RCC 7860 (cell line): ENCODE measurements at places on chromosomes 2 and 18.

DNA sequence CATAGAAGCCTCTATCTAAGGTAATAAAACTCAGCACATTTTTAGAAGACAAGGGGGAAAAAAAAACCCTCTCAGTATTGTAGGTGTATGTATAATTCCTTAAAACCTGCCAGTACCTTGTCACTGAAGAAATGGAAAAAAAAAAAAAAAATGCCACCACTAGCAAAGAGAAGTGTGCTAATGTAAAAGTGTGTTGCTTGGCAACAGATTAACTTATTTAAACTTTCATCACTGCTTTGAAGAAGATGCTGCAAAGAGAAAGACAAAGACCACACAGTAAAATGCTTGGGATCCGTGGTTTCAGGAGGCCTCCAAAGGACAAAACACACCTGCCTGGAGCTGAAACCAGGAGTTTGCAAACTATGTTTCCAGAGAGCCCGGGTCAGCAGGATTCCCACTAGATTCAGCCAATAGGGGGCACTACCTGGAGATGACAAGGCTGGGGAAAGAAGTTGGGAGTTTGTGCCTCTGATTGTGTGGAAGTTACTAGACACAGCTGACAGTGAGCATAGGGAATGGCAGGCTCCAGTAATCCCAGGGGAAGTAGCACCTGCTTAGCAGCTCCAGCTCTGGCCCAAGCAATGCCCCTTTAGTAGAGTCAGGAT is 169.1 kb upstream of the TRIB2 start:
- no peak for DNase-seq

GRCh38 chr2:892401-892800 is 58.2 kb upstream of the SNTG2 start:
- no peak for DNase-seq

GRCh38 chr2:29447513-29447912 is 332.3 kb downstream of the CLIP4 start:
- DNase-seq = no peak

DNA sequence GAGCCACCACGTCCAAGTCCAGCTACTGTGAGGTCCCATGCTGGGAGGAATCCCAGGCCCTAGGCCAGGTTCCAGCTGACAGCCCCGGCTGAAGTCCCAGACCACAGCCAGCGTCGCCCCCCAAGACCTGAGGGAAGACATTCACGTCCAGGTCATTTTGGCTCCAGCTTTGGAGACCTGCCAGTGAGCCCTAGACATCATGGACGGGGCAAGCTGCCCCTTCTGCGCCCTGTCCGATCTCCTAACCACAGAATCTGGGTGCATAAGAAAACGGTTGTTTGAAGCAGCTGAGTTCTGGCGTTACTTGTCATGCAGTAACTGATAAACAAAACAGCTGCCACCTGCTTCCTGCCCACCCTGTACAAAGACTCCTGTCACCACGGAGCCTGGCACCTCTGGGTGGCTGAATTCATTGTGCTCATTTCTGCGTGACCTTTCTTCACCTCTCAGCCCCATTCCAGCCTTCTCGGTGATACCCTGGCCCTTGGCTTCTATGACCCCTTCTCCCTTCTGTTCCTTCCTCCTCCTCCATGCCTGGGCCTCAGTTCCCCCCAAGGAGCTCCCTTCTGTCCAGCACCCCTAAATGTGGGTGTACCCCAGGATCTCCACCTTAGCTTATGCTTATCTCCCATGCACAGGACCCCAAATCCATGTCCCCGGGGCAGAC is 72.6 kb upstream of the SMAD7 start:
- no peak for DNase-seq

GRCh38 chr2:55555977-55556376 is 36.5 kb downstream of the CFAP36 start:
- DNase-seq = no peak

GRCh38 chr2:111042772-111043771 is 77.6 kb upstream of the BCL2L11 start:
- DNase-seq = no peak
